ENCODE measurements at places on chromosomes 6 and 20. TPM values are rescaled to one million over a fixed set of nuclear protein-coding genes. Genes with fewer than 3 reads are reported as not detected.

DNA sequence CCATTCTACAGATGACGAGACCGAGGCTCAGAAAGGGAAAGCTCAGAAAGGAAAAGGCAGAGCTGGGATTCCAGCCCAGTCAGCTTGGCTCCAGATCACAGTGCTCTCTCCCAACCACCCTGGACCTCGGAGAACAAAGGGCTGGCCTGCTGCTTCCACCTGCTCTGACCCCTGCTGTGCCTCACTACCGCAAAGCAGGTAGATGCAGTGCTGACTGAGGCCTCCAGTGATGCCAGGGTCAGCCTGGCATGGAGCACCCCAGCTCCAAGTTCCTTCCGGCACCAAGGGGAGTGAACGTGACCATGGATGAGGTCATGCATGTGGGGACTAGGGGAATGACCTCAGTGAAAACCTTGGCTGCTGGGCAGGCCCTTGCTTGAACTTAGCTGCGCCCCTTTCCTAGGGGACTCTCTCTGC lies 20.7 kb upstream of the TLDC2 start:
- no peak for DNase-seq

DNA sequence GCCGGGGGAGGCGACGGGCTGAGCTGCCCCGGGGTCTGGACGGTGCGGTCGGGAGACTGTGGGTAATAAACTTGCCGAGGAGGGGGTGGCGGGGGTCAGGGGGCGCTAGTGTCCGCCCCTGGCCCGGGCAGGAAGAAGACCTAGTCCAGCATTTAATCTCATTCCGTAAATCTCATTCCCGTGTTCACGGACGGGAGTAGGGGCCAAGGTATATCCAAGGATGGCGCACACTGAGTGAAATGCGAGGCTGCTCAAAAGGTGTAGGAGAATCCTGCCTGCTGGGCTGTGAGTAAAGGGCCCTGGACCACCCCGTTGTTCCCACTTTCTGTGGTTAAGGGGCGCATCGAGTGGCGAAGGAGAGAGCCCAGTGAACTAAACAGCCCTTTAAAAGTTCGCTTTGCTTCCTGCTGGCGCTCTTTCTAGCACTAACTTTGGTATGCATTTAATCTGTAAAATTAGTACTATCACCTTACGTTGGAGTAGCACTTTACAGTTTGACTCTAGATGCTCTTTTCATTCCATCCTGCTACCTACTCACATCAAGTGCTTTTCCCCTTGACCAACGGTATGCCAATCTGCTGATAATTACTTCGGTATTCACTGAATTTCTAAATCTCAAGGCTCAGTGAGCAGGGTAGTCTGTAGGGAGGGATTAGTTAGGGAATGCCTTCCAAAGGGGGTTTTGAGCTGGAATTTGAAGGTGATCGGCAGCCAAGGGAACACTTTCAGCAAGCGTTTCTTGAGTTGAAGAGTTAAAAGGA lies 730 bp downstream of the PARD6B start:
- DNase-seq, result no peak

GRCh38 chr20:3248167-3248992 lies 9.4 kb upstream of the SLC4A11 start:
- no peak for DNase-seq

- no peak for DNase-seq
Observed at GRCh38 chr20:45833883-45834796, 541 bp downstream of the SNX21 start.

- DNase-seq, result no peak
Observed at GRCh38 chr20:23415959-23416583, 5.2 kb downstream of the NAPB start.

DNA sequence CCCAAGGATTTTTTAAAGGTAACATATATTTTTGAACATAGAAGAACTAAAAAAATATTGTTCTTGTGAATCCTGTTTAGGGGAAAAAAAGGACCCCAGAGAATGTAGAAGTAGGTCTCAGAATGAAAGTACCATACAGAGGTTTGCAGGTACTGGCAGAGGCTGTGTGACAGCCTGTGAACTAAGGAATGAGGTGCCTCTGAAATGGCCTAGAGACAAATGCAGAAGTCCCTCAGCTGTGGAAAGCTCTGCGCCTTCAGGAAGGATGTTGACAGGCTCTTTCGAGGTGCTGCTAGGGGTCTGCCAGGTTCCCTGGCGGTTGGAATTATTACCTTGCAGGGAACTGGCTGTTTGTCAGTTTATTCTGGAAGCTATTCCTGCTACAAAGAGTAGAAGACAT lies 8.6 kb upstream of the TUBB2B start:
- DNase-seq, result no peak

DNA sequence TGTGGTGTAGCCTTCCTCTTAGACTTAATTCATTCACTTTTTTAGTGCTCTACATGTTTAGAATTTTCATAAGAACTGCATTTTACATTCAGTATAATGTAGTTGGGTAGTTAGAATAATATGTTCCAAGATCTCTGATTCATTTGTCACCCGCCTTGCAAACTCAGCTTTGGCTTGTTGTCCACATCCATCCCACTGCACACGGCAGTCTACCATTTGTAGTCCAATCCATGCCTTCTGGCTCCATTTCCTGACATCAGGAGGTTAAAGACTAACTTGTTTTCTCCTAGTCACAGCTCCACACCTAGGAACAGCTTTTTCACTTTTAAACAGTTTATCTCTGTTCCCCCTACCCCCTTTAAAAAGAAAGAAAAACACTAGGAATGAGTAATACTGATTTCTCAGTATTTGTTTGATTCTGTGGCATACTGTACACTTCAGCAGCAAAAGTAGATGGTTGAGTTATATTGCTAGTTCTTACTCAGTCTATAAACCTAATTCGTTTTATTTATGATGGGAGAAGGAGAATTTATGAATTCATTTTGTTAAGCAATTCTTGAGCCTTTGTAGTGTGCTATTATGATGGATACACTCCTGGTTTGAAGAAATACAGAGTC lies 180.9 kb downstream of the ARID1B start:
- no peak for DNase-seq

- no peak for DNase-seq
Observed at GRCh38 chr6:71481011-71481410, 192.4 kb downstream of the OGFRL1 start.

DNA sequence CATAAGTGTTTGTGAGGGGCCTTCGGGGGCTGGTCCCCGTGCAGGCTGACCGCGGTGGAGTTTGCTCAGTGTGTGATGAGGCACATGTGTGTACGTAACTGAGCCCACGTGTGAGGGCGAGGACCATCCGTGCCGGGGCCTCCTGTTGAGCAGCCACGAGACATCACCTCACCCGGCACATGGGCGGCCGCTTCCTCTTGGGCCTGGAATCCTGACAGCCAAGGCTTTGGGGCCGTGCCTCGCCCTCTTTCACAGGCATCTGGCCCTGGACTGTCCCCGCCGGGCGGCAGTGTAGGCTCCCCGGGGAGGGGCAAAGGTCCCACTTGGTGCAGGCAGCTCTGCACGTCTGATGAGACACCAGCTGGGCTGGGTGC lies 202.3 kb downstream of the DLL1 start:
- no peak for DNase-seq

GRCh38 chr6:134272374-134272773 lies 45.5 kb downstream of the SGK1 start:
- no peak for DNase-seq

DNA sequence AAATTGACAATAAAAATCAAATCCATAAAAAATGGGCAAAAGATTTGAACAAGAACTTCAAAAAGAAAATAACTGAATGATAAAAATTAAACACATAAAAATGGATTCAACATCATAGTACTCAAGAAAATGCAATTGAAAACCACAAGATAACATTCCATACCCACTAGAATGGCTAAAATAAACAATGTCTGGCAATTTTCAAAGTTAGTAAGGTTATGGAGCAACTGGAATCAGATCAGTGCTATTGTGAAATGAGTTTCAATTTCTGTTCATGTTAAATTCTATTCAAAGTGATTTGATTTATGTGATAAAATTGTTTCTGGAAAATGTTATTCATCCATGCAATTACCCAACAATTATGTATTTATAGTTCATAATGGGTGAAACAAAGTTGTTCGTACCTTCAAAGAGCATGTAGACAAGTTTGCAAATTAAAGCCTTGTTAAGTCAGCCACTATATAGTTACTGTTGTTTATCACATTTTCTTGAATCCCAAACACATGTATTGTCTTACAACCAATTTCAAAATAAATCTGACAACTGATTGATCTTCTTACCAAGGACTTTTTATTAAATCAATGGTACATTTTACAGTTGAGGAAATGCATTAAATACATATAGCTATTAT lies 151.5 kb upstream of the CENPW start:
- DNase-seq, result no peak

DNA sequence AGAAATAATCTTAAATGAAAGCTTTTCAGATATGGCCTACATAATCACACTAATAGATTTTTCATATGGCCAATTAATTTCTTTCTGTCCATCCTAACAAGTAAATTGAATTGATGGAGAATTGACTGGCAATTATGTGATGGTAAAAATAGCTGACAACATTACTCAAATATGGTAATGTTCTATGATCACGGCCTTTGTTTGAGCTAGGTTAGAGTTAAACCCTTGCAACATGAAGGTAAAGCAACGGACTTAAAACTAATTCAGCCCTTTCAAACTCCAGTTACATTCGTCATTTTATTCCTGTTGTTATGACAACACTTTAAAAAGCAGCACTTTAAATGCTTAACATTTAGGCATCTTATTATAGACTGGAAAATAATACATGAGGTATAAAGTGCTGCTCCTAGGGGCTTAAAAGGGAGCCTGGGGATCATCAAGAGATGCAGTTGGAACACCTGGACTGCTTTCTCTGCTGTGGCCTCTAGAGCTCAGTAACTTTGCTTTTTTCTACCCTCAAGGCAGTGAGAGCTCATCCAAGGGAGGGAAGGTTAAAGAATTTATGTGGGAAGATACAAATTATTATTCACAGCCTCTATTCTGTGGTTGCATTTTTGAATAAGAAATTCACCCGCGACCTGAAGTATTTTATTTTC lies 46.9 kb downstream of the RIPOR2 start:
- no peak for DNase-seq

DNA sequence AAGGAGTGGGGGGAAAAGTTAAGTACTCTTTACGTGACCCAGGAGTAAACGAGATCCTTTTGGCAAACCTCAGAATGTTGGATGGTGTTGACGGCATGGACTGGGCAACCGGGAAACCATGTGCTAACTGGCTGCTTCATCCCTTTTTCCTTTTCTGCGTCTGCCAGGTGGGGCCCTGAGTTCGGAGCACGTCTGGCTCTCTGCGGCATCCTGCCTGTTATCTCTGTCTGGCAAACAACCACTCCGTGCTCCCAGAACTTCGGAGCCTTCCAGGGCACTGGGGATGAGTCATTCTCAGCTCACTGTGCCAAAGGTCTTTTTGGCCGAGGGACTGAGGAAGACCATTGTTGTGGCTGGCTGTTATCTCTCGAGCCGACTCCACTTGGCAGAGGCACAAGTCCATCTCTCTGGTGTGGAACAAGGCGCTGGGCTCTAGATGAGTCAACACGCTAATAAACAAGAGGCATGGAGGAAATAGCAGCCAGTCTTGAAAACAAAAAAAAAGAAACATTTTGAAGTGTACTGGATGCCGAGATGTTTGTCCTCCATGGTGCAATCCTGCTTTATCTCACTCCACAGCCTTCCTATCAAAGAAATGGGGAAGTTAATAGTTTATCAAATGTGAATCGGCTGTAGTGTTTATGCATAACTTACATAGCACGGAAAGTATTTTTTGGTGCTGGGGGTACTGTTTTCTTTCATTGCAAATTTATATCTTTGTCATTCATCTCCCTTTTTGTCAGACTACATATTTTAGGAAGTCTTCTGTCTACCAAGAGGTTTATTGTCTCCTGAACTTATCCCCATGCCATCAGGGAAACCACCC lies 64.6 kb upstream of the TXNDC5 start:
- DNase-seq, result peak; percentile 28

GRCh38 chr6:74785236-74785635 lies 420.6 kb downstream of the COL12A1 start:
- DNase-seq, result no peak

DNA sequence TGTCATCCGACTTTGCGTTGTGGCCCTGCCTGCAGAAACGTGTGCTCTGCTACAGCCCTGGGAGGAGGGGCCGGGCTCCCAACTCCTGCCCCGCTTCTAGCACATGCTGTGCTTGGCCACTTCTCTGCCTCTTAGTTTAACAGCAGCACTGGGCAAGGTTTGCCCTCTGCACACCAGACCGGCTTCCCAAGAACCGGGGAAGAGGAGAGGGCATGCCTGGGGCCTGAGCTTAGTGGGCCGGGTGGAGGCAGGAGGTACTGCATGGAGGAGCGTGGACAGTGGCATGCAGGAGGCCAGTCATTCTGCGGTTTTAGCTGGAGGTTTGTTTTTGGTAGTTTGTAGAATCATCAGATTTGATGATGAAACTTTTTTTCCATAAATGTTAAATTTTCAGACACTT lies 45.5 kb downstream of the CEP43 start:
- DNase-seq, result no peak

DNA sequence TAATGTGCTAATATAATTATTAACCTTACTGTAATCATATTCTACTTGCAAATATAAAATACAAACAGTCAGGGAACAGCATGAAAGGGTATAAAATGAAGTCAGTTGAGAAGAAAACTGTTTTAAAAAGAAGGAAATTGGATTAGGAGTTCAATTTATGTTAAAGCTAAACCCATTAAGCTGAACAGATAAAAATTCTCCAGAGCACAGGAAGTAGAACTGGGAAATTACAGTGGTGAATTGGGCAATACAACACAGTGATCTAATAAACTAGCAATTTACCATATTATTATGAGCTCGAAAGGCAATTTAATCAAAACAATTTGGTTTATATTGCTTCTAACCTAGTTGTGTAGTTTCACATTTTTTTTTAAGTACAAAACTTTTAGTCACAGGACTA lies 407.4 kb upstream of the RGS17 start:
- DNase-seq, result no peak

GRCh38 chr6:7542874-7543624 lies 1.6 kb downstream of the DSP start:
- DNase-seq, result no peak

DNA sequence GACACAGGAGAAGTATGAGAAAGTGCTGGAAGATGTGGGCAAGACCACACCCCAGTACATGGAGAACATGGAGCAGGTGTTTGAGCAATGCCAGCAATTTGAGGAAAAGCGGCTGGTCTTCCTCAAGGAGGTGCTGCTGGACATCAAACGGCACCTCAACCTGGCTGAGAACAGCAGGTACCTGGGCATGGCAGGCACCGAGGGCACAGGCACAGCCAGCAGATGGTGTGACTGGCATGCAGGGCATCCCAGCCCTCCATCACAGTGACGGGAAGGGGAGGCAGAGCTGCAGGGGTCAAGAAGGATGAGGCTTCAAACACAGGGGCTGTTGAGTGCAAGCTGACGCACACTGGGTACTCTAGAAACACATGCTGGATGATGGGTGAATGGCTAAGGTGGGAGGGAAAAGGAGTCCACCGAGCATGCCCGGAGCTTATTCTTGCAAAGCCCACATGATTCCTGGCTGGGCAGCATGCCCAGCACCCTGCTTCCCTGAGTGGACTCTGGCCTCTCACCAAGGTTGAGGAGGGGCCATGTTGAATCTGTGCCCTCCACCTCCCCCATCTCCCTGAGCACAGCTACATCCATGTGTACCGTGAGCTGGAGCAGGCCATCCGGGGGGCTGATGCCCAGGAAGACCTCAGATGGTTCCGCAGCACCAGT lies 26.3 kb downstream of the SPDEF start:
- DNase-seq, result no peak

OOEP gene
- total RNA-seq, result not detected

COL9A3 gene
- total RNA-seq, result 3.1 TPM

NR2E1 gene
- total RNA-seq, result not detected

RUNX2 gene
- 3.2 TPM for total RNA-seq

SRSF12 gene
- 1.3 TPM for total RNA-seq

SPATA25 gene
- 16.6 TPM for total RNA-seq

FGD2 gene
- 27.5 TPM for total RNA-seq

KCNB1 gene
- 2.3 TPM for total RNA-seq

HLA-DRB1 gene
- total RNA-seq, result 50.0 TPM

SLC26A8 gene
- total RNA-seq, result not detected

SPTLC3 gene
- 6.2 TPM for total RNA-seq

Measured in thoracic aorta (tissue), 2 donors.